Anterior cingulate cortex (tissue), 58 donors: ENCODE measurements at places on chromosomes 5 and 9.

DNA sequence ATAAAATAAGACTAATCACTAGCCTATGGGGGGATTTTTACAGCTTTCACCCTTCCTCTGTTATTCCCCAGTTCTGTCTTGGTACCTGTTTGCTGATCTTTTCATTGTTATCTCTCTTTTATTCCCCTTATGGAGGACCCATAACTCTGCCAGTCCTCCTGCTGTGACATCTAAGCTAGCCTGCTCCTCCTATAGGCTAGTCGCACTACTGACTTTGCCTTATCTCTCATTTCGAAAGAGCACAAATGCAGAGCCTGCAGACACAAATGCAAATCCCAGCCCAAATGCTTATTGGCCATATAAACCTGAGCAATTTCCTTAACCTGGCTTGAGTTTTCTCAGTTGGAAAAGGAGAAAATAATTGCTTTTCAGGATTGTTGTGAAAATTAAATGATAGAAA, 59.1 kb upstream of the CAMK4 start:
- DNase-seq, result no peak

GRCh38 chr5:158058208-158059120, 199.5 kb upstream of the CLINT1 start:
- no peak for DNase-seq

- no peak for DNase-seq
These were observed 74.3 kb downstream of the GRAMD2B start for GRCh38 chr5:126497506-126497905.

- no peak for DNase-seq
These were observed 23.8 kb upstream of the LRRC14B start for GRCh38 chr5:167511-167910.

DNA sequence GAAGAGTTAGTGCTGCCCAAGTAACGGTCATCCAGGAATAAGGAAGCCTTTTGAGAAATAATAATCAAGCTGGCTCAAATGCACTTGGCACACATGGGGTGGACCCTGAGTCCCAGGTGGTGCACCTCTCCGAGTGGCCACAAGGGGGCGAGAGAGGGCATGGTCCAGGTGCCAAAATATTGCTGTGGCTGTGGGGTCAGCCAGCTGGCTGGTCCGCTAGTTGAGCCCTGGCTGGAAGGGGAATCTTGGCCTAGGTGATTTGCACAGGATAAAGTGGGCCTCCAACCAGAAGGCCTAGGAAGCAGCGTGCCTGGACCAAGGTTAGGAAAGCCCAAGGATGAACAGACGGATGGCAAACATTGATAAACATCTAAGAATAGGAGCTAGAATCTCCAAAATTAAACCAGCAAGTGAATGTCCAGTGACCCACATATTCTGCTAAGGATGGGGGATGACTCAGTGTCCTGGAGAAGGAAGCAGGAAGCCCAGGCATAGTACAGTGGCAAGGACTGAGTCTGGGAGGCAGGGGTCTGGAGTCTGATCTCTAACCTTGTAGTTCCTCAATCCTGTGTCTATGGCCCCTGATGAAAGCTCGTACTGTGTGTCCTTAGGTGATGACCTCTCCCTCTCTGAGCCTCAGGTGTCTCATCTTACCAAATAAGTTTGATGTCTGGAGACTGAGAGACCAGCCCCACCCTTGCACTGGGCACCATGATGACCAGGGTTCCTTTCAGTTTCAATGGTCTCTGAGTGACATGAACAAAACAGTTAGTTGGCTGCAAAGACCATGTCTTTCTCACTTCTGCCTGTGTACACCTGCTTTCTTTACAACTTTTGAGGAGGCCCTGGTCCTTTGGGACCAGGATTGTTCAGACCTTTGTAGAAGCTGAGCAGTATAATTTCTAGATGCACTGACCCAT, 19.2 kb upstream of the SHB start:
- no peak for DNase-seq

DNA sequence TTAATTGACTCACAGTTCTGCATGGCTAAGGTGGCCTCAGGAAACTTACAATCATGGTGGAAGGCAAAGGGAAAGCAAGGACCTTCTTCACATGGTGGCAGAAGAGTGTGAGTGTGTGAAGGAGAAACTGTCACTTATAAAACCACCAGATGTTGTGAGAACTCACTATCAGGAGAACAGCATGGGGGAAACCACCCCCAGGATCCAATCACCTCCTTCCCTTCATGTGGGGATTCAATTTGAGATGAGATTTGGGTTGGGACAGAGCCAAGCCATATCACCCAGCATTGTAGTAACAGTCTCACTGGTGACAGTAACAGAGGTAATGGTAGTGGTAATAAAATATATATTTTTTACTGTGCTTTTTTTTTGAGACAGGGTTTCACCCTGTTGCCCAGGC, 18.1 kb downstream of the ZBTB5 start:
- DNase-seq, result no peak

- no peak for DNase-seq
These were observed 24.3 kb downstream of the ABCA1 start for GRCh38 chr9:104903609-104904008.

DNA sequence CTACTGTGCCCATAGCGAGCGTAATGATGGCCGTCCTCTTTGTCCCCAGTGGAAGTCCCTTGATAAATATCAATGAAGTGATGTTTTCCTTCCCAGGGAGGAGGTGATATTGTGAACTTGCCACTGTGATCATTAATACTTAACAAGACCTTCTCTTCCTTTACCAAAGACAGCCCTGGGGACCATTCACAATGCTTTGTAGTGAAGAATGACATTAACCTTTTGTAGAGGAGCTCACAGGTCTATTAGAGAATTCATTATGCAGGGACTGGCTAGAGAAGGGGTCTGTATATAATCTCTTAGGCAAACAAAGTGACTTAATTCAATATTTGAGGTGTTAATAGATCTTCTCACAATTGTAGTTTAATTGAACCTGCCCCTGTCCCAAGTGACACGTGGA, 452.9 kb upstream of the DMAC1 start:
- no peak for DNase-seq

DNA sequence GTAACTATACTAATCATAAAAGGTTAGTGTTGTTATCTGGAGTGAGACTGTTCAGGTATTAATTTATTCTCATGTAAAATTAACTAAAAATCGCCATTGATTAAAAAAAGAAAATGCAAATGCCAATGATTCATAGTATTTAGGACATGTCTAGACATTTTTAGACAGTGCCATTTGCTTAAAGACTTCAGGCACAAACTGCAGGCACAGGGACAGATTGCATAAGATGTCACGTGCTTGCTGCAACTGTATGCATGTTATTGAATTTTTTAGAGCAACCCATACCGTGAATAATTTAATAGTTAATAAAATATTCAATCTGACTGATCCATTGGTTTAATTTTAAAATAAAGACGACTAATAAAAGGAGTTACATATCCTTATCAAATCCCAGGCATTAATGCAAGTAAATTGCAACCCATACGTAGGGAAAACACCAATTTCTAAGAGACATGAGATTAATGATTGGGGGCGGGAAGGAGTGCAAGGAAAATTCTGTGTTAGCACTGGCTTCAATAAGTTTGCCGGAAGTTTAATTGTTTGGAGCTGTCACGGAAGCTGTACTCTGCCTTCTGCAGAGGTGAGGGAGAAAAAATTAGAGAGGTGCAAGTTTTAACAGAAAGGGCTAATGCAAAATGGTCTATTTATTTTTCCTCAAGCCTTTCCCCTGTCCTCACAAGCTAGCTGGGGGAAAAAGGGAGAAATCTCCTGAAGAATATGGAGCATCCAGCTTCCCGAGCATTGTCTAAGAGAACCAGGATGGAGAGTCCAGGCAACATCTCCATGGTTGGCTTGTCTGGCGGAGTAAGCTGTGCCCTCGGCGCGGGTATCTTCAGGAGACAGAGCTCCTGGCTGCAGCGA, 2.9 kb downstream of the EDIL3 start:
- no peak for DNase-seq

- no peak for DNase-seq
These were observed 7.6 kb upstream of the KCNV2 start for GRCh38 chr9:2709645-2710101.

GRCh38 chr9:129131300-129132145, 20.3 kb downstream of the PTPA start:
- peak; percentile 53 for DNase-seq

DNA sequence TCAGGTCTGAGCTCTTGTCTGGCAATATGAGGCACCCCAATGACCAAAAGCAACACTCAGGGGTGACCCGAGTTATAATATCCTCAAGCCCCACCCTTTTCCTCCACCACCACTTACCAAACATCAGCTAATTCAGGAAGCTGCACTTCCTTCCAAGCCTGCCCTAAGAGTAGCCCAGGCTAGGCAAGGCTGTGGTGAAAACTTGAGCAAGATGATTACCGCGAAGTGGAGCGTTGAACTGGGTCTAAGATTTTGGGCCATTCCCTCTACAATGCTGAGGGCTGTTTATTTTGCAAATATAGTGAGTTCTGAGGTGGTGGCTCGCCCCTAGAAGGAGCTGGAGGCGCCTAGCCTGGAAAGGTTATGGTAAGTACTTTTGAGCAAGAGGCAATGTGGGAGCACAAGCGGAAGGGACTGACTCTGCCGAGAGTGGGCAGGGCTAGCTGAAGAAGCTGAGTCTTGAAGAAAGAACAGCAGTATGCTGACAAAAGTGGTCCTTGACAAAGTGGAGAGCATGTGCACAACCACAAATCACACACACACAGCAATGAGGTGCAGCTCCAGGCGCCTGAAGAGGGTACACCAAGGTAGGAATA, at the start of gene HK3:
Gene HK3, minus strand, starts transcription at position 51 of the 596 bp plus-strand sequence. CDS start 3,187 bp downstream, outside the sequence.
- no peak for DNase-seq

DNA sequence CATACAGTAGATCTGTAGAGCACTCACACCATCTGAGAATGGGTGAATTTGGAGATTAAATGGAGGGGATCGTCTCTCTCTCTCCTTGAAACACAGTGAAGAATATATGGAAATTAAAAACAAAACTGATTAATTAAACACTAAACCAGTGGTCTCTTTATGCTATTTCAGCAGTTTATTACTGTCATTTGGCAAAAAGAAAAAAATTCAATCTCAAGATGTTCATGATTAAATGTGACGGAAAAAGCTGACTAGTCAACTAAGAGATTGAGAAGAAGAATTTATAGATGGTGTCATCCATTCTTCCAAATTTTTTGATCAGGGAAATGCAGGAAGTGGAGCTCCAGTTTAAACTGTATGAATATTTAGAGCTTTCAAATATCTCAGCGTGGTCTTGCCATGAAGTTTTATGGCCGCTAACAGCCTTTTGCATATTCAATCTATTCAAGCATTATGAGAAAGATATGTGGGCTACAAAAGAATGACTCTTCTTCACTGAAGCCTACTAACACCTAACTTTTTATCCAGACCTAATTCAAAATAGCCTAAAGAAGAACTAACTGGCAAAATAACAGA, 121.6 kb upstream of the DPYSL3 start:
- no peak for DNase-seq

DNA sequence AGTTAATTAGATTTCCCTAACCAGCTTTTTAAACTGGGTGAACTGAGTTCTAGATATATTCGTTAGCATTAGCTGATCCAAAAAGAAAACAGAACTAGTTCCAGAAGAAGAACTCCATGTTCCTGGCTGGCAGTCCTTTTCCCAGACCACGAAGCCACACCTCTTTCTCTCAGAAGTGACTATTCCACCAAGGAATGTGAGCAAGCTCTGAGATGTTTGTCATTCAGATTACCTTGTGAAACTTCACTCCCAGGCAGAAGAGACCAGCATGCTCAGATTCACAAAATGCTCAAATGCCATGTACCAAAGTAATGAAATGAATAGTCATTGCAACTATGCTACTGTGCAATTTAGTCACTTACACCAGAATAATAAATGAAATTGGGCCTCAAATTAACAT, 4.4 kb upstream of the SSBP2 start:
- no peak for DNase-seq

DNA sequence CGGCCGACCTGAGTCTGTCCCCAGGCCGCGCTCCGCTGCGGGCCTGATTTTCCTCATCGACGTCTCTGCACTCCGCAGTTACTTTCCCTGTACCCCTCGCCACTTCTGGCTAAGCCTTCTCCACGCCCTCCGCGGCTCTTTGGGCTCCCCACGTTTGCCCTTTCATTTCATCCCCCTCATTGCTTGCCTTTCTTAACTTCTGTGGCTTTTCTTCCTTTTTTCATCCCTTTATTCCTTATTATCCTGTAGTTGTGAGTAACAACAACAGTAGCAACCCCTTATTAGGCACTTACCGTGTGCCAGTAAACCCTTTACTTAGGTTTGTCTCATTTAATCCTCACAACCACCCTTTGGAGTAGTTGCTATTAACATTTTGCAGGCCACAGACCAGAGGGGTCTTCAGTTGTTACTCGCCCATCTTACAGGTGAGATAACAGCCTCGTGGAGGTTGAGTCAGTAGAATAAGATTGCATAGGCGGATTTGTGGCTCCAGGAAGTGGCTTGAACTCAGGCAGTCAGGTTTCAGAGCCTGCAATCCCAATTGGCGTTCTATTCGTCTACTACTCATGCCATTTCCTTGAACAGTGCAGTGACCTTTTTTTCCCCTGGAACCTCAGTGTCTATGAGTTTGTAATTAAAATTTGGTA, 724 bp downstream of the TCERG1 start:
- DNase-seq, result no peak

DNA sequence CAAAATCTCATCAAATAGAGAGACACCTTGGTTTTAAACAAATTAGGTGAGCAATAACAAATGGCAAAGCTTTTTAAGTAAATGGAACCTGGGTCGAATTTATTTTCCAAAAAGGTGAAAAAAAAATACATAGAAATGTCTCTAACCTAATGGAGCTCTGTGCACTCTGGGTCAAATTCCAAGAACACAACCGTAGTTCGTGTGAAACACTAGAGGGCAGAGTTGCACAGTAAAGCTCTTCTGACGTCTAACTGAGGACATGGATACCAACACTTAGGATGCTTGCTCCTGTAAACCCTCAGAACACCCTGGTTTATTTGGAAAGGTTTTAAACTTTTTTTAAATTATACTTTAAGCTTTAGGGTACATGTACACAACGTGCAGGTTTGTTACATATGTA, 18.9 kb downstream of the MARCHF11 start:
- no peak for DNase-seq

GRCh38 chr5:111313017-111313724, 89.0 kb downstream of the CAMK4 start:
- DNase-seq, result no peak

- DNase-seq, result no peak
These were observed 284.2 kb downstream of the SMARCA2 start for GRCh38 chr9:2299156-2299842.

GRCh38 chr5:149452665-149453617, 73.8 kb upstream of the IL17B start:
- no peak for DNase-seq

- DNase-seq, result no peak
These were observed 260.2 kb upstream of the NR4A3 start for GRCh38 chr9:99561509-99561917.

- DNase-seq, result no peak
These were observed 1.5 kb upstream of the MRPS30 start for GRCh38 chr5:44807269-44807668.
